Left colon (tissue), 2 donors: ENCODE measurements at places on chromosomes 5 and 9. TPM values are rescaled to one million over a fixed set of nuclear protein-coding genes. Genes with fewer than 3 reads are reported as not detected.

Gene XRCC4
- 7.8 TPM for total RNA-seq

DNA sequence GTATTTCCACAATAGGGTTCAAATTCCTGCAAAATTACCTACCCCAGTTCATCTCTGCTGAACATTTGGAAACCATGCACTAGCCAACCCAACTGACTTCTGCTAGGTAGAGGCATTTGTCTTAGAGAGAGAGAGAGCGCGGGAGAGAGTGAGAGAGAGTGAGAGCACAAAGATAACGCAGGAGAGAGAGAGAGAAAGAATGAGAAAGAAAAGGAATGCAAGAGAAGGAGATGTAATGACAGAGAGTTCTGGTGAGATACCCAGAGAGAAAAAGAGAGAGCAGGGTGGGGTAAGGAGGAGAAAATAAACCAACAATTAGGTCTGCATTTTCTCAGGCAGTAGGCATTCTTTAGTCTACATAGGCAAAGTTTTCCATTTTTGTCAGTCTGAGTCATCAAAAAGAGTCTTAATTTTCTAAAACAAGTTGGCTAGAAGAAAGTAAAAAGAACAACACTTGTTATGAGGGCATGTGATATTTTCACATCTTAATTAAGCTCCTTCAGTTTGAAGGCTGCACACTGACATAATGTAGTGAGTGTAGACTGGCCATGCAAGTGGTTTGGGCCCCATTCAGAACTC lies 98.2 kb downstream of the MAP1B start:
- DNase-seq = no peak

DNA sequence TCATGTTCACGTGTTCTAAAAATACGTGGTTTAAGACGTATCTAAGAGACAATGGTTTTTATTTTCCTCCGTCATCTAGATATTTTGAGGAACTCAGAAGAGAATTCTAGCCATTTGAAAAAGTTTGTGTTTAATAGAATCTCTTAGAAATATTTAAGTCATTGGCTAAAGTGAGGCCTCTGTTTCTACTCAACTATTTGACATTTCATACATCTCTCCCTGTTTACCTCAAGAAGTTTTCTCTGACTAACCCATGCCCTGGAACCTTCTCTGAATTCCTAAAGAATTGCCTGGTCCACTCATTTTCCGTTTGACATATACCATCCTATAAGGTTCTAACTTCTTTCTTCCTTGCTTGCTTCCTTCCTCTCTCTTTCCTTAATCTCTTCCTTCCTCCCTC lies 178.7 kb downstream of the SNCAIP start:
- DNase-seq = no peak

- DNase-seq = no peak
These were observed 17.5 kb upstream of the TMEFF1 start for GRCh38 chr9:100455470-100455869.

- no peak for DNase-seq
These were observed 527.2 kb downstream of the KCTD16 start for GRCh38 chr5:144697847-144698262.

GRCh38 chr9:112020680-112021596 lies 124.3 kb downstream of the UGCG start:
- no peak for DNase-seq

DNA sequence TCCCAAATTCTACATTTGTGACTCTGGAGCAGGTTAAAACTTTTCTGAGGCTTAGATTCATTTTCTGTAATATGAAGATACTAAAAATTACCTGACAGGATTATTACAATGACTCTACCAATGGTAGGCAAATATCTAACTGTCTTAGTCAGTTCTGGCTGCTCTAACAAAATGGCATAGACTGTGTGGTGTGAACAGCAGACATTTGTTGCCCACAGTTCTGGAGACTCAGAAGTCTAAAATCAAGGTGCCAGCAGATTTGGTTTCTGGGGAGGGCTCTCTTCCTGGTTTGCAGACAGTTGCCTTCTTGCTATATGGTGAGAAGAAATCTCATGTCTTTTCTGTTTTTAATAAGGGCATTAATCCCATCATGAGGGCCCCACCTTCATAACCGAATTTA lies 245.1 kb downstream of the MAST4 start:
- no peak for DNase-seq

DNA sequence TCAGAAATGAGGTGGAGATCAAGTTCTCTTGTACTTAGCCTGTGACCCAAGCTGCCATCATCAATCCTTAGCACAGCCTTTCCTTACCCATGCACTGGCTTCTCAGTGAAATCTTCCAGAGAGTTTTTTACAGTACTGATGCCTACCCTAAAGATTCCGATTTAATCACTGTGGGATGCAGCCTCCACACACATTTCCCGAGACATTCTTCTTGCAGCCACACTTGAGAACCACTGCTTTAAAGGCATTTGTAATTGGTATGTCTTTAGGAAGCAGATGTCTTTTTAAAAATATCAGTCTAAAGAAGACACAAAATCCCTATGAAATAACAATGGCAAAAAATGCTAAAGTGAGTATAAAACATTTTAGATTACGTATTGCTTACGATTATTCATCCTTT lies 17.3 kb upstream of the GLIS3 start:
- DNase-seq = no peak

Gene OMD
- total RNA-seq = 1.6 TPM

DNA sequence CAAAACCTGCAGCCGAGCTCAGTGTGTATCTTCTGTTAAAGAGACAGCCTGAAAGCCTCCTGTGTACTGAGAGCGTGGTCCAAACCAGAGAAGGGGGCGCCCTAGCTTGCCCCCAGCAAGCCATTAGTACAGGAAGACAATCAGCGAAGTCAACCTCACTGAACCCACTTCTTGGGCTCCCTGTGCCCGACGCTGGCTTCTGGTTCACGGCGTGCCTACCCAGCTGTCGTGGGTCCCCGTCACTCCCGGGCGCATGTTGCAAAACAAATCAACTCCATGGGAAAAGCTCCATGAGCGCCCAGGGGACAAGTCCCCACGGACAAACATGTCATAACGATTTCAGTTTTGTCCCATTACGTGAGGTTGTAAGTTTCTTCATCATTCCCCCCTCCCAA lies 326.9 kb downstream of the SH3GL2 start:
- DNase-seq = no peak

GRCh38 chr9:13467157-13467556 lies 187.7 kb upstream of the MPDZ start:
- no peak for DNase-seq

DNA sequence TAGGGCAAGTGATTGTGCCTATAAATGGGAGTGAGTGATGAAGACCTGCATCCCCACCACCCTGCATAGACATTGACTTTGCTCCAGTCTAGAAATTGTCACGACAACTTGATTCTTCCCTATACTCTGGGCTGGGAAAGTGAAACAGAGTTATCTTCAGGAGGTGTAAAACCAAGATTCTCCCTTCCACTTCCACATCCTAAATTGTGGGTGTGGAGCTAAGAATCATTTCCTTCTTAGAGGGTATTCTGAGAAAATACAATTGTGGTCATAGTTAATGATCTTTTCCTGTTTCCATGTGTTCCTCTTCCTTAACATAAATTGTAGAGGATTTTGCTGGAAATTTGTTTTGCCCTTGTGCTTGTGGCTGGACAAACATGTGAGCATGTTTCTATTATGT lies 96.8 kb upstream of the PJA2 start:
- DNase-seq = no peak

Gene F12
- 11.3 TPM for total RNA-seq

Gene SHISAL2B
- total RNA-seq = not detected

Gene GTF3C5
- 39.0 TPM for total RNA-seq

GRCh38 chr5:33260098-33260497 lies 180.7 kb upstream of the TARS1 start:
- no peak for DNase-seq

DNA sequence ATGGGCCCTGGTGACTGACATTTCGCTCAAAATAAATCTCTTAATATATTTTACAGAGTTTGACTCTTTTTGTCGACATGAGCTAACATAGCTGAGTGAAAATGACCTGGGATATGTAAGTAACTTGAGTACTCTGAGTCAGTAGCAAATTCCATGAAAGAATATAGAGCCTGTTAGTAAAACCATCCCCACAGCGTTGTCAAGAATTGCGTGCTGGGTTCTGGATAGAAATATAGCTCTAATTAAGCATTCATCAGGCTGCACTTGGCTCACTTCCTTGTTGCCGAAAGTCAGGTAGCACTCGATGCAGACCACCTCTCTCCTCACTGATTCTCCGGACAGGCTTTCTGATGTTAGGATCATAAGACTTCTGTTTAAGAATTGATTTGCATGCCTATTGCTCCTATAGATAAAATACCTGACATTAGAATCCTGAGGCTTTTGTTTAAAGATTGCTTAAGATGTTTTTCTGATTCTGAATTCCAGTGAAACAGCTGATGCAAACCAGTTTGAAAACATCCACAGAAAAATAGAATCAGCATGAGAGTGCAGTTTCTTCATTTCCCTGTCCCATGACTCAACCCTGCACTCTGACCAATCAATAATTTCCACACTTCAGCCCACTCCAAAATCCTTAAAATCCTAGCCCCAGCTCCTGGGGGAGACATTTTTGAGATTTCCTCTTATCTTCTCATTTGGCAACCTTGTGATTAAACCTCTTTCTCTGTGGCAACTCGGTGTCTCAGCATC lies 310.6 kb downstream of the DIRAS2 start:
- DNase-seq = no peak

GRCh38 chr5:151454166-151454565 lies 6.8 kb downstream of the SLC36A1 start:
- peak; percentile 52 for DNase-seq

- peak; percentile 30 for DNase-seq
These were observed 18.0 kb upstream of the DUSP1 start for GRCh38 chr5:172788771-172789686.

Gene DIPK1B
- total RNA-seq = 1.3 TPM

- peak; percentile 23 for DNase-seq
These were observed 36.5 kb downstream of the ARHGEF37 start for GRCh38 chr5:149617760-149618306.

- DNase-seq = no peak
These were observed 799.3 kb upstream of the NUDT12 start for GRCh38 chr5:104361932-104362331.
